ENCODE measurements at places on chromosomes 2 and 18.

DNA sequence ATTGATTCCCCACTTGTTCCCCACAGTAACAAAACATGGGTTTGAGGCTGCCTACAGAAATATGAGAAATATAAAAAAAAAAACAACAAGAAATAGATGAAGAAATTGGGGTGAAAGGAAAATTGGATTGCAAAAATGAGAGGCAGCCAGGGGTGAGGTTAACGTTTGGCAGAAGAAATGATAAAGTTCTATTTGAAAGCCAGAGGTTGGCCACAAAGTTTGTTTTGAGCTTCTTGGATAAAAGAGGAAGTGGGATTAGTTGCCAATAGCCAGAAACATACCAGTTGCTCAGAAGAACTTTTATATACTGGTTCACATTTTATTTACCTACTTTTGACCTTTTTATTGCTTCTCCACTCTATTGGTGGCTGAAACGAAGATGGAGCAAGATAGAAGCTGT, 67.5 kb downstream of the FASTKD2 start:
- no peak for DNase-seq

GRCh38 chr2:54048117-54048785, 67.2 kb upstream of the ACYP2 start:
- DNase-seq = no peak

- DNase-seq = no peak
Measured at GRCh38 chr2:219644801-219645480, 17.5 kb downstream of the SLC4A3 start.

- DNase-seq = no peak
Measured at GRCh38 chr18:2390158-2390557, 181.1 kb downstream of the METTL4 start.

DNA sequence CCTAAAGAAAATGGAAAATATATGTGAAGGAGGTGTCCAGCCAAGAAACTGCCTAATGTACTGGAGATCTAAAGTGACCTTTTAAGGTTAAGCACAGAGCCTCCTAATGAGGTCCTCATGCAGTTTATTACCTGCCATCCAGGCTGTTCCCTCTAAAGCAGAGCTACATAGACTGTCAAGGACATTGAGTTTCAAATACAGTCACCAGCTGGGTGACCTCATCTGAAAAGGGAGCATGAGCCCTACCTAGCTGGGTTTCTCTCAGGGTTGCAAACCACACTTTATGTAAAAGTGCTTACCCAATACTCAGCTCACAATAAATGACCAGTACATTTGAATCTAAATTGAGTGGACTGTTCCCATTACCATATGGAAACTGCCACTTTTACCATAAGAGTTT, 65.4 kb upstream of the CTNNA2 start:
- DNase-seq = no peak

- no peak for DNase-seq
Measured at GRCh38 chr2:196598846-196599245, 40.7 kb upstream of the CCDC150 start.

- no peak for DNase-seq
Measured at GRCh38 chr2:153891051-153891450, 19.3 kb downstream of the GALNT13 start.

DNA sequence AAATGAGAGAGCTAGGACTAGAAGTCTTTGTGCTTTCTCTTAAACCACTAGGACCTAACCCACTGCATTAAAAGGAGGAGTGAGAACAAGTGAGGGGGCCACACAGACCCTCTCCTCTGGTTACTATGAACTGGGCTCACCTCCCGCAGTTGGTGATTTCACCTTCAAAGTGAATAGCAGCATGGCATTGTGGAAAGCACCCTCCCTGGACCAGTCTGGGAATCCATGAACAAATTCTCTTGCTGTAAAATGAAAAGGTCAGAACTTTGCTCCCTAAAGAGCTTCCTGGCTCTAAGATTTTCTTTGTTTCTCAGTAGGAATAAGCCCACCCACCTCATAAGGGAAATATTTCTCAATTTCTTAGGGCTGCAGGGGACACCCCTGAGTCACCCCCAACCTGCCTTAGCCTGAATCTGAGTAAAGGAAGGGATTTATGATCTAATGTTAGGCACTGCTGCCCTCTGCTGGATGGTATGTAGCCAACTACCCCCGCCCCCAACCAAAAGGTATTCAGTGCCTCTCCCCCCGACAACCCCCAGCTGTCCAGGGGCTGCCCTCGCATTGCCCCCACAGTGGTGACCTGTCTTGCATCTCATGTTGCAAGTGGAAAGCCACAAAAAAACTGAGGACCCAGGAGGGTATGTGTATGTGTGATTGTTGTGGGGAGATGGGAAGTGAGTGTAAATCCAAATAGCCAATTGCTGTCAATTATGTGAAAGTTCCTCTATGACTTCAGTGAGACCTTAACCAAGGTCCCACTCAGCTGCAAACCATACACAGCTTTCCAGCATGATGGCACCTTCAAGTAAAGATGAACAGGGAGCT, 230.9 kb upstream of the SLC14A2 start:
- no peak for DNase-seq

DNA sequence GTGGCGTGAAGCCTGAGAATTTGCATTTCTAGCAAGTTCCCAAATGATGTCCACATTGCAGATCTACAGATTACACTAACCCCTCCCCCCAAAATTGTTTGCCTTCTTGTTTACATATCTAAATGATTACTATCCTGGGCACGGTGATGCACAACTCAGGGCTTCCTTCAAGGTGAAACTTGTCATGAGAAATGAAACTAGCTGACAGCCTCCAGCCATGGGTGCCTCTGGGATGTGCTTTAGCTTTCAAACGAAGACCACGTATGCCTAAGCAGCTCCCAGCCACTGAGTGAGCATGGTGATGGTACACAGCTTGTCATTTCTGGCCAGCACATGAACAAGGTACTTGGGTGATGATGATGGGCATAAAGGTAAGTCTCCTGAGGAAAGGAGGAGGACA, 464.8 kb upstream of the DDX18 start:
- DNase-seq = no peak

GRCh38 chr2:206698811-206699210, 19.4 kb downstream of the DYTN start:
- DNase-seq = no peak

DNA sequence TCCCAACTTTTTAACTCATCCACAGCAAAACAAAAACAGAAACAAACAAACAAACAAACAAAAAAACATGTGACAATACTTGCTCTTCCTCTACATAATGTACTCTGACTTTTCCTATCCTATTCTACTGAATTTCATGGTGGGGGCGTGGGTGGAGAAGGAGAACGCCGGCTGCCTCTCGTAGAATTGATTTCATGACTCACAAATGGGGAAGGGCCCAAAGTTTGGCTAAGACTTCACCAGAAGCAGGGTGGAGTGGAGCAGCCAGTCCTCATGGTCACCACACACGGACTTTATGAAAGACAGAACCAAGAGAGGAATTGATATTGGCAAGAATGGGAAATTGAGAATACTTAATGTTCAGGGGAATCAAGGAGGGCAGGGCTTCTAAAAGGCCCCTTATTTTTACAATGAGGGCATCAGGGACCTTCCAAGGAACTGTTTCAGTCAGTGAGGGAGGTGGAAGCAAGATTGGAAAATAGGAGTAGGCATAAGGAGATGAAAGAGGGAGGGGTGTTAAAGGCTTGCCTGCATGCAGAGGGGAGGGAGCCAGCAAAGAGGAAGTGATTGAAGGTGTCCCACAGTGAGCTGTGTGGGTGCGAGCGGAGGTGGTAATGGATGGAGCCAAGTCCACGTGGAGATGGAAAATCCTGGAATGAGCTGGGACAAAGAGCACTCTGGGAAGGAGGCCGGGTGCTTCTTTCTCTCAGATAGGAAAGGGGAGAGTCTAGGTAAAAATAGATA, 27.9 kb downstream of the MARCHF4 start:
- no peak for DNase-seq

- no peak for DNase-seq
Measured at GRCh38 chr2:132560562-132560961, 109.4 kb downstream of the LYPD1 start.

DNA sequence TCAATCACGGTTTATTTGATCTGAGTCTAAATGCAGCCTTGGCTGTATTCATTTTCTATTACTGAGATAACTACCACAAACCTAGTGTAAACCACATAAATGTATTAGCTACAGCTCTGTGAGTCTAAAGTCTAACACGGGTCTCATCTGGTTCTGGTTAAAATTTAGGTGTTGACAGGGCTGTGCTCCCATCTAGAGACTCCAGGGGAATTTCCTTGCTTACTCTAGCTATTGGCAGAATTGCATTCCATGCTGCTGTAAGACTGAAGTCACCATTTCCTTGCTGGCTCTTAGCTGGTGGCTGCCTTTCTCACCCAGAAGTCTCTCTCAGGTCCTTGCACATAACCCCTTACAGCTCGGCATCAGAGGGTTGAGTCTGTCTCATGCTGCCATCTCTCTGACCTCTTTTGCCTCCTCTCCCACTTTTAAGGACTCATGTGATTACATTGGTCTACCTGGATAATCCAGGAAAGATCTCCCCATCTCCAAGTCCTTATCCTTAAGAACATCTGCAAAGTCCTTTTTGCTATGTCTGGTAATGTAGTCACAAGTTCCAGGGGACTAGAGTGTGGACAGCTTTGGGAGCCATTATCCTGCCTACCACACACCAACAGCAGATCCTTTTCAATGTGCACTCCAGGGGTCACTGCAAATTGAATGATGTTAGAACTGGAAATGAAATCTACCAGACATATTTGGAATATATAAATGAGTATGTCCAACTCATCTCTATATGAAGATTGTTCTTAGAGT, 207.0 kb upstream of the AGAP1 start:
- DNase-seq = no peak

DNA sequence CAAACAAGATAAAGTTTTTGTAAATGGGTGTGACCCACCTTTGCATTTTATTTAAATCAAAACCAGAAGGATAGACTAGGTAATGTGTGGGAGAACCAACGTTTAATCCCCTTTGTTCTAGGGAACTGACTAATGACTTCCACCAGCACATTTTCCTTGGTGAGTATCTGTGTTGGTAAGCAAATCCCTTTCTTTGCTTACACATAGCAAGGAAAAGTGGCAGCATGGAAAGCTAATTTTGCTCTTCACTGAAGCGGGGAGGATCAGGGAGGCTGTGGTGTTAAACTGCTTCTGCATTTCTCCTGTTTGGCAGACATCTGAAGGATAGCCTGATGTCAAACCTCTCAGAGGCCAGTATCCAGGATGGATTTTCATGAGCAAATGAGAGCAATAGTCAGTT, 331.1 kb downstream of the PTPRM start:
- no peak for DNase-seq

DNA sequence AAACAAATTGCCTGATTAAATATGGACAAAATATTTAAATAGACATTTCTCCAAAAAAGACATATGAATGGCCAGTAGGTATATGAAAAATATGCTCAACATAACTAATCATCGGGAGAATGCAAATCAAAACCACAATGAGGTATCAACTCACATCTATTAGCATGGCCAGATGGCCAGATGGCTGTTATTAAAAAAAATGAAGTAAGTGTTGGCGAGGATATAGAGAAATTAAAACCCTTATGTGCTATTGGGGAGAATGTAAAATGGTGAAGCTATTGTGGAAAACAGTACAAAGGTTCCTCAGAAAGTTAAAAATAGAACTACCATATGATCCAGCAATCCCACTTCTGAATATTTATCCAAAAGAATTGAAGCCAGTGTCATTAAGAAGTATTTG, 272.3 kb upstream of the ZNF804A start:
- no peak for DNase-seq

DNA sequence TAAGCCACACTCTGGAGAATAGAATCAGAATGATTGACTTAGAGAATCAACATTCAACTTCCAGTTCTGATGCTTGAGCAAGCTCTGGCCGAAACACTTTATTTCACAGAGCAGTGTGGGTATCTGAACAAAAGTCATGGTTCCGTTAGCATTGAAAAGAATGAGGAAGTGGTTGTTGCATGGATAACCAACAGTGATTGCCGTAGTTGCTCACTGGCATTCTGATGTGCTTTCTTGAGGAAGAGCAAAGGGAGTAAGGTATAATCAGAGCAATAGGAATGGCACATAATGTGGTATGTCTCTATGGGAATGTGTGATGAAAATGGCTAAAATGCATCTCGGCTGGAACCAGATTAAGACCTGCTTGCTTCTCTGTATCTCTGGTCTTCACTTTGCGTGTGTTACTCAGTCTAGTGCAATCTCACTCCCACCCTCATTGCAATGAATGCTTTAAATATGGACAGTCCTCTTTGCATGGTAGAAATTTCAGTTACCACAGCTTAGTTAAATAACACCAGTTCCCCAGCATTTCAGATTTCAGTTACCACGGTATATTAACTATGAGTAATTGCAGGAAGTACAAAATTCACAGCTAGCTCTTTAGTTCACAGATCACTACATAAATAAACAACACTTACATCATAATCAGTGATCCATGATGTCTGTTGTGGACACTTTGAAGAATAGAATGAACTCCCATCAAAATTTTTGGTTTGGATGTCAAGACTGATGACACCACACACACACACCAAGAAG, 7.8 kb upstream of the RAB12 start:
- DNase-seq = no peak

DNA sequence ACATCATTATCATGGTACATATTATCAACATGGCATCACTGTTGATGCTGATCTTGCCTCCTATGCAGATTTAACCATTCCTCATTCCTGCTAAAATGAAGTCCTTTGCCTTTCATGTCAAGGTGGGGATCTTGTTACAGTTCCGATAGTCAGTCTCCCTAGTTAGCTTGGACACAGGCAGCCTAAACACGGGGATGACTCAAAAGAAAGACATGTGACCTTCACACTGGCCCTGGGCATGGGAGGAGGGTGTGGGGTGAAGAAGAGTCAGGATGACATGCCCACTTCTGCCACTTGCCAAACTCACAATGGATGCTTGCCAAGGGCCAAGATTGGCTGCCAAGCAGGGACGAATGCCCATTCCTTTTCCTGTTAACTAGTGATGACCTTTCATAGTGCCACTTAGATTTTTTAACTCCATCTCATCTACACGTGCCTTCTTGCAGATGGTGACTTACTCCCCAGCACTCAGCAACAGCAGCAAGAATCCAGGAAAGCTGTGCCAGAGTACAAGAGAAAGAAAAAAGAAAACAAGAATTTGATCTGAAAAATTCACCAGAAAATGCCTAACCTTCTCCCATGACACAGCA, 13.9 kb upstream of the SLC1A4 start:
- no peak for DNase-seq
